ENCODE measurements at places on chromosomes 4 and X.

DNA sequence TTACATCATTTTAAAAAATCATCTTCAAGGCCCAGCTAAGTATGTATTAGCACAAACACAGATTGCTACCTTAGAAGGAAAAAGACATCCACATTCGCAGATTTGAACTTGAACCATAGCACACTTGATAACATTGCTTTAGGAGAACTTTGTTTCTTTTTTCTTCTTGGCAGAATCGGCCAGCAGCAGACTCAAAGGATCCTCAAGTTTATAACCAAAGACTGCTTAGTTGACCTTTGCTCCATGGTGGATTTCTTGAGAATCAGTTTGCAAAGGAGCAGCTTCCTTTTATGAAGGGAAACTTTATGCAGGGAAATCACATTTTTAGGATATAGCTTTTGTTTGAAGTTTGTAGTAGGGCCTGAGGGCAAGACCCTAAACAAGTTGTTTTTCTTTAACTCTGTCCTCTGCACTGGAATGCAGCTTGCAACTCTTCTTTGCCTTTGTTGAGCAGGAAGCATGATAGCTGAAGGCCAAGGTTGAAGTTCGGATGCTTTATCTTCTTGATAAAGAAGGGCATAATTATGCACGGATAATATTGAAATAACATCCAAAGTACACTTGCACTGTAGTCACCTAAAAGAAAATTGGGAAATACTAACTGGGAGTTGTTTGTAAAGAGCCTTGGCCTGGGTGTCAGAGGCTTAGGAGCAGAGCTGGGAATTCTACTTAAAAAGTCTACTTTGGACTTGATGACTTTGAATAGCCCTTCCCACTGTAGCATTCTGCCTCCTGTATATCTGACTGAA lies 78.4 kb downstream of the CDS1 start:
- no peak for ATAC-seq

DNA sequence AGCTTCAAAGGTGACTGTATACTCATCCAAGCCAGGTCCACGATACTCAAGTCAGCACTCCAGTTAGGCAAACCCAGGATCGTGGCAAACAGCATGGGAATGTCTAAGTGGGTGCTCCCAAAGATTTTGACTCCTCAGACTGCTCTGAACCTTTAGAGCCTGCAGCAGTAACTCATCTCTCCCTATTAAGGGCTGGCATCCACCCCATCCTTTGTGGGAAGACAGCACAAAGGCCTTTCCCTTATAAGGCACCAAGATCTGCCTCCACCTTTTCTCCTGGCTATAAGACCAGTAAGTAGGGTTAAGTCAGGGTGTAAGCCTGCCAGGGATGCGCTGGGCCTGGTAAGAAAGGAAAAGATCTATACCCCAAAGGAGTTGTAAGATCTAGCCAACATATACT lies 23.6 kb upstream of the SLC25A43 start:
- ATAC-seq = no peak

GRCh38 chrX:47214435-47215077 lies 3.9 kb upstream of the CDK16 start:
- no peak for ATAC-seq

DNA sequence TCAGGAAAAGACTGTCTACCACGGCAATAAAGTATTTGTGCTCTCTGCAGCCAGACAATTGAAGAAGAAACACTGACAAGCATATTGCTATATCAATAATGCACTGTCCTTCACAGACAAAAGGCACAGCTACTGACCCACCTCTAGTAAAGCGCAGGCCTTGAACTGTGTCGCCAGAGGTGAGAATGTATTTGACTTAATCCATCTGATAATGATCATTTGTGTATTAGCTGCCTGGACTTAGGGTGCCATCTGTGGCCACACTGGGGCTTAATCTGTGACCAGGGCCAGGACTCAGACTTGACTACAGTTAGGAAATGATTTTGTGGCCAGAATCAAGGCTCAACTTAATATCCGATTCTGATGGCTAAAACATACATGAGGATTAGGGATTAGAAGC lies 260.4 kb downstream of the SMARCA1 start:
- no peak for ATAC-seq

- no peak for ATAC-seq
These were observed 9.2 kb upstream of the ANXA3 start for GRCh38 chr4:78542373-78542772.

DNA sequence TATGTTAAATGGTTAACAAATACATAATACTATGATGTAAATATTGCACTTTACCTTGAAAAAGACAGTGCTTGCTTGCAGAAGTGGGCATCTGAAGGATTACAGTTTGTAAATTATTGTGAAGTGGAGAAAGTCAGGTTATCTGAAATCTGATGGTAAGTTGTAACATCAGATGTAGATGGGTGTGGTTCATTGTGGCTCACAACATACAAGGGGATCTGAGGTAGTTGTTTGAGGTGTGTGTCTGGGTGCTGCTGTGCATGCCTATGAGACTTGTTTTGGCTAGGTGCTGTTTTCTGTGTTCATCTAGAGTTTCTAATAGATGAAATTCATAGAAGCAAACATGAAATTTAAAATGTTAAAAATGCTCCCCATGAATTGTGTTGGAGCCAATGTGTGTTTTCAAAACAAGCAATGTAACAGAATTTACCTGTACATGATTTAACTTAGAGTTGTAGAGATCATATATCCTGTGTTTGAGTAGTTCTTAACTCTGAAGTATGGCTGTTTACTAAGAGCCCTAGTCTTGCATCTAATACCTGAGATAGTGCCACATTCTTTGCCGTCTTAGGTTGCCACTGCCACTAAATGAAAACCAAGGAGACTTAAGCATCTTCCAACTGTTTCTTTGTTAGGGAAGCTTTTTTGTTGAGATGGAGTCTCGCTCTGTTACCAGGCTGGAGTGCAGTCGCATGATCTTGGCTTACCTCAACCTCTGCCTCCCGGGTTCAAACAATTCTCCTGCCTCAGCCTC lies 11.9 kb upstream of the NDUFC1 start:
- ATAC-seq = no peak

DNA sequence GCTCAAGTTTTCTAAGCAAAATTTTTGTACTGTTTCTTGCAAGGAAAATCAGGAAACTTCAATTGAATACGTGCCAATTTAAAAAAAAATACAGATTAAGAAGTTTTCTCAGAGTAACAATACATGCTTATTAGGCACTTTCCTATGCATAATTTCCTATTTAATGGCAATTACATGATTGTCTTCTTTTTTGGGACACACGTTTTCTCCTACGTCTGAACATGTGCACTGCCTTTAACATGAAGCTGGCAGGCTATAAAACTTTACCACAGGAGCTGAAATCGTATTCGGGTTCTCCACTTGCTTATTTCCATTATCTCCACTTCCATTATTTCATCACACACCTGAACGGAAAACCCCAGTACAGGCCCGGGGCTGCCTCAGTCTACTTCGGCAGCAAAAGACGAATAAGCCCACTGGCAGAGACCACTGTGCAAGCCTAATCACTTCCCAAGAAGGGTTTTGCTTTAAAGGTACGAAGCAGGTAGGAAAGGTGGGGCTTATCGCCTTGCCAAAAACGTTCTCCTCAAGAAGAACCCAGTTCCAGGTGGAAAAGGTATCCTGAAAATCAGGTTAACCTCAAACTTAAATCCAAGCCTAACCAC lies 575 bp downstream of the RCHY1 start:
- no peak for ATAC-seq

DNA sequence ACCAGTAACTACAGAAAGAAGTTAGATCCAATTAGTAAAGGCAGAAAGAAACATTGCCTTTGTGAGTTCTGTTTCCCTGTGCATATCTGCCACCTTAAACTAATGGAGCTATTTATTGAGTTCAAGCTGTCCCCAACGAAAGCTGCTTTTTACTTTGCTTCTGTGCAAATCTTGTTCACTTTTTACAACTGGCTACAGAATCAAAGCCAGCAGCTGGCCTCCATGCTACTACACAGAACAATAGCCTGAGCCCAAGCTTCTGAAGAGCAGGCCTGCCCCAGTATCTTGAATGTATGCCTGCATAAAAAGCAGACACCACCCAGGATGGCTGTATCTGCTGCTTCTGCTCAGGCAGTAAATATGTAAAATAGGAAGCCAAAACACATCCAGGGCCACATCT lies 28.1 kb downstream of the ANK2 start:
- ATAC-seq = no peak

- ATAC-seq = no peak
These were observed 130.4 kb upstream of the RADX start for GRCh38 chrX:106481341-106481740.

DNA sequence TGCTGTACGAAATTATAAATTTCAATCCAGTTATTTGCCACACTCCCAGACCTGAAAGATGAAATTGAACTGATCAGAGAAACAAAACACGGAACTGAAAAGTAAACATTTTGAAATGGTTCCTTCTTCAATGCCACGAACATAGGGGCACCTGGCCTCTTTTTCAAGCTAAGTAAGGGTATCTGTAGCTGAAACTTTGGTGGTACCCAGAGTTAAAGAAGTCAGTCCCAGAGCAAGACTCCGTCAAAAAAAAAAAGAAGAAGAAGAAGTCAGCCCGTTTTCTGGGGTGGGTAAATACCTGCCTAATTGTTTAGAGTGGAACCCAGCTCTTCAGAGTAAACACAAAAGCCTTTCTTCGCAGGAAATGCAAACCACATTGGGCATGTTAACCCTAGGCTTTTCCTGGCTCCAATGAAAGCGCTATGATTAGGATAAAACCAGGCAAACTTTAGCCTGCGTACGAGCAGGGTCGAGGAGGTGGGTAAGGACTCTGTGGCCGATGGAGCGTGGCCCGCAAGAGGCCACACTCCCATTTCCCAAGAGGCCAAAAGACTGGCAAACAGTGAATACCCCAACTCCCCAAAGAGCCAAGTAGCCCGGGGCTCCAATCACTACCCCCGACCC lies 1.3 kb downstream of the ANTXR2 start:
- no peak for ATAC-seq

DNA sequence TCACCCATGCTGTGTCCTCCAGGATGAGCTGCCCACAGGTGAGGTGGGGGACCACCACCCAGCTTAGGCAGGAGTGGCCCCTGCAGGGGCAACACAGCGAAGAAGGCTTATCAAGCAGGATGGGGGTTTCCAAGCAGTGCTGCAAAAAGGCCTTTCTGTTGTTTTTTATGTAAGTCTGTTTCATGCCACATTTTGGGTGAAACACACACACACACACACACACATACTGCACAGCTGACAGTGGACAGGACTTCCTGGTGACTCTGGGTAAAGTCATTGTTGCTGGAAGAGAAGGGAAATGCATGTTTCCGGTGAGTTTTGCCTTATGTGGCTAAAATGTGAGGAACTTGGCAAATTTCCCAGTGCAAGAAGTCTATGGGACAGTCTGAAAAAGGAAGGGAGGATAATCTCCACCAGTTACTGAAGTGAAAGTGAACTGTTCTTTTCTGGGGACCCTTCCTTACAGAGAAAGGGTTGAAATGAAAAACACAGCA lies 119.2 kb downstream of the IRF2 start:
- ATAC-seq = peak; percentile 24

GRCh38 chrX:52574416-52575275 lies 57.8 kb upstream of the XAGE1B start:
- no peak for ATAC-seq

DNA sequence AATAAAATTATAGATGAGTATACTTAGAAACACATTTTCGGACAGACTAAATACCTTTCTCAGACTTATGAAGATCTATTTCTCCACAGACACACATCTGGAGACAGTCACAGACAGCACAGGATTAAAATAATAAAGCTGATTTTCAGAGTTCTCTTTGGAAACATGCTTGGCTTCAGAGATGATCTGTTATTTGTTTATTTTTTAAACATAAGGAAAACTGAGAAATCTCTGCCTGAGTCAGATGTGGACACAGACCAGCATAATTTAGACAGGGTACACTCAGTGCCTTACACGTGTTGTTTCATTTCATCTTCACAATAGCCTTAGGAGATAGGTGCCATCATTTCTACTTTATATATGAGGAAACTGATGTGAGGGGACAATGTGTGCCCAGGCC lies 92.1 kb downstream of the SLC9A7 start:
- no peak for ATAC-seq

DNA sequence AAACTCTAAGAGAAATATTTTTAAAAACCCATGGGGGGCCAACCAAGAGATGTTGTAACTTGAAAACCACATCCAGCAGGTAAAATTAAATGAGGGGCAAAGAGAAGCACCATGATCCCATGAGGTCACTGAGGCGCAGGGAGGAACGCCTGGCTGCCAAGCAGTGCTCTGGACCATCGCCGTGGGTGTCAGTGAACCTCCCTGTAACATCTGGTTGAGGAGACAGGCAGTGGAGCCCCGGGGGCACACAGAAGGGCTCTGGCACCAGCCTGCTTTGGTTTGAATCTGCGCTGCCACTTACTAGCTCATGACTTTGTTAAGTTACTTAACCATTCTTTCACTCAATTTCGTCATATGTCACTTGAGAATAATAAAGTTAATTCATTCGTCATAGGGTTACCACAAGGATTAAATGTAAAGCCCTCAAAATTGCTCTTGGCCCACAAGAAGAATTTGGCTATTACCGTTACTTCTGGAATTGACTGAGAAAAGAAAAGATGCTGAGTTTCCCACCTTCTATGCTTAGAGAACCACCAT lies 41.6 kb upstream of the SLC25A4 start:
- no peak for ATAC-seq

- no peak for ATAC-seq
These were observed 116.9 kb upstream of the GABRA2 start for GRCh38 chr4:46506876-46507275.

GRCh38 chr4:23945451-23946017 lies 55.7 kb upstream of the PPARGC1A start:
- ATAC-seq = no peak

- ATAC-seq = no peak
These were observed 12.8 kb downstream of the SCD5 start for GRCh38 chr4:82785611-82786400.

DNA sequence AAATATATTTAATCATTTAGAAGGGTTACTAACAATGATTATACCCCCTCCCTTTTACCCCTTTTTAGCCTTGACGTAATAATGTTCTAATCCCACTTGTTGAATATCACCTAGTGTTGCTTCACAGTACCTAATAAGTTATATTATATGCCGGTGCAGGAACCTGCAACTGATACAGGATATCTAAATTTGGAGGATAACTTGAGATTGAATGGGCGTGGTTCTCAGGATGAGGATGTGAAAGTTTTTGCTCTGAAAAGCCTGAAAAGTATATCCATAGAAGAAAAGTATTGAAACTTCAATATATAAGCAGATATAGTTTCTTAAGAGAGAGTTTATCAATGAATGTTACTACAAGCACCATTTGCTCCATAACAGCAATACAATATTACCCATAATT lies 59.8 kb downstream of the ZNF711 start:
- no peak for ATAC-seq

GRCh38 chr4:183602557-183603027 lies 56.4 kb downstream of the RWDD4 start:
- ATAC-seq = no peak

DNA sequence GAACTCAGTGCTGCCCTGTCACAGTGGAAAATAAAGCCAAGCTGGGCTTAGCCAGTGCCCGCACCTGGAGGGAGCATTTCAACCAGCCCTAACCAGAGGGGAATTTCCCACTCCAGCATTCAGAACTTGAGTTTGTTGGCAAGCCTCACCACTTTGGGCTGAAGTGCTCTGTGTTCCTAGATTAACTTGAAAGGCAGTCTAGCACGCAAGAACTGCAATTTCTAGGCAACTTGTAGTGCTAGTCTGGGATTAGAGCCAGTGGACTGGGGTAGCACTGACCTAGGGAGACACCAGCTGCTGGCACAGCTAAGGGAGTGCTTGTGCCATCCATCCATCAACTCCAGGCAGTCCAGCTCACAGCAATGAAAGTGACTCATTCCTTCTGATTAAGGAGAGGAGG lies 1060.6 kb upstream of the GRID2 start:
- no peak for ATAC-seq
